EL (cell line): ENCODE measurements at places on chromosomes 2 and 18.

DNA sequence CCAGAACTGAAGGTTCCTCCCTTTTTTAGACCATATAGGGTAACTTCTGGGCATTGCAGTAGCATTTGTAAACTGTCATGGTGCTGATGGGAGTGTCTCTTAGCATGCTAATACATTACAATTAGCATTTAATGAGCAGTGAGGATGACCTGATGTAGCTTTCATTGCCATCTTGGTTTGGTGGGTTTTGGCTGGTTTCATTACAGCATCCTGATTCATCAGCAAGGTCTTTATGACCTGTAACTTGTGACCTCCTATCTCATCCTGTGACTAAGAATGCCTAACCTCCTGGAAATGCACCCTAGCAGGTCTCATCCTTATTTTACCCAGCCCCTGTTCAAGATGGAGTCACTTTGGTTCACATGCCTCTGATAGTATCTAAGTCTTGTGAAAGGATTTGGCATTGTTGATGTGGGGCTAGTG, 159.0 kb downstream of the TMX3 start:
- peak; percentile 36 for DNase-seq

GRCh38 chr2:226767056-226767813, 32.4 kb downstream of the IRS1 start:
- DNase-seq, result no peak

- DNase-seq, result no peak
These were observed 28.1 kb upstream of the NOTO start for GRCh38 chr2:73174244-73174643.

DNA sequence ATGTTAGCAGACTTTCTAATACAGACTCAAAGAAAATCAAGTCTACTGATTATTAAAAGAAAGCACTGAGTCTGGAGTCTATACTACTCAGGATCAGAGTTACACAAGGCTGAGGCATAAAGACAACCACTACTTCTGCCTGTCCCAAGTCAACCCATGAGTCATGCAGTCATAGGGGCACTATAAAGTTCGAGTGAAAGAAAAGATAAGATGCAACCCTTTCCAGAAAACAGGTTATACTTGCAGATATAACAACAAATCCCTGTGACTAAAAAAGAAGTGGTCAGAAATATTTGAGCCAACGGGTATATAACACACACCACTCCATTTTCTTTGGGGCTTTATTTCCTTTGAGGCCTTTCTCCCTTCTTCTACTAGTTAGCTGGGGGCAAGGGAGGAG, 18.6 kb upstream of the SCRN3 start:
- peak; percentile 22 for DNase-seq

DNA sequence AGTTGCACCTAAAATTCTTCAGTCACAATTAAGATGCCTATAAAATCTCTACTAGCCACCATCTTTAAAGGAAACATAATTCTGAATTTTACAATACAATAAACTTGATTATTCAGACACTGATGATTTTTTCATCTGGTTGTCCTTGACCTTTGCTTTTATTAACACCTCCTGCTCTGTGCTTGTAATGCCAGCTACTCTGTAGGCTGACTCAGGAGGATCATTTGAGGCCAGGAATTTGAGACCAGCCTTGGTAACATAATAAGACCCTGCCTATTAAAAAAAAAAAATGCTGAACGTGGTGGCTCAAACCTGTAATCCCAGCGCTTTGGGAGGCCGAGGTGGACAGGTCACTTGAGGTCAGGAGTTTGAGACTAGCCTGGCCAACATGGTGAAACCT, 38.3 kb downstream of the HAT1 start:
- no peak for DNase-seq

DNA sequence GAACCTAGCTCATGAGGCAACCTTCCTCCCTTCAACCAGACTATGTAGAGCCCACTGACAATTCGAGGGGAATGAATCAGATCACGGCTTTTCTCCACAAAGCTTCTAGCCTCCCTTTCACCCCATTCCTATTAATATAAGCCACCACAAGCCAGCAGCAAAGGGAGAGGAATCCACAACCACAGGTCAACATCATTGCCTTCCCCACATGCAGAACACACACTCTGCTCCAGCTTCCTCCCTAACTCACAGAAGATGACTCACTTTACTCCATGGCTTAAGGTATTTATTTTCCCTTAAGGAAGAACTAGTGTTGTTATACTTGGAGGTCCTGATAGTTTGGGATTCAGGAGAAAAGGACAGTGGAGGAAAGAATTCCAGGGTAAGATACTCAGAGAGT, 272.2 kb downstream of the C1D start:
- DNase-seq, result peak; percentile 84

DNA sequence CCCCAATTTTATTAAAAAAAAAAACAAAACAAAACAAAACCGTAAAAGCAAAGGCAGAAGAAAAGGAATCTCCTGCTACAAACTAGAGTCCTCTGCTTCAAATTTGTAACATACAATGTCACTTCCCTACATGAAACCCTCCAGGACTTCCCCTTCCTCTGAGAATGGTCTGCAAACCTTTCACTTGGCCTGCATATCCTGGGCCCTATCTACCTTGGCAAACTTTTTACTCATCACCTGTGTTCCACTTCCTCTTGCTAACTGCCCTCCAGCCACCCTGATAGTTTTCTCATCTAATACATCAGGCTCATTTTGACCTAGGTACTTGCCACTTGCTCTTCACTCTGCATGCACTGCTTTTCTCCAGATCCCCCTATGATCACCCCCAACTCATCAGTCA, 255.5 kb downstream of the ETAA1 start:
- DNase-seq, result no peak

DNA sequence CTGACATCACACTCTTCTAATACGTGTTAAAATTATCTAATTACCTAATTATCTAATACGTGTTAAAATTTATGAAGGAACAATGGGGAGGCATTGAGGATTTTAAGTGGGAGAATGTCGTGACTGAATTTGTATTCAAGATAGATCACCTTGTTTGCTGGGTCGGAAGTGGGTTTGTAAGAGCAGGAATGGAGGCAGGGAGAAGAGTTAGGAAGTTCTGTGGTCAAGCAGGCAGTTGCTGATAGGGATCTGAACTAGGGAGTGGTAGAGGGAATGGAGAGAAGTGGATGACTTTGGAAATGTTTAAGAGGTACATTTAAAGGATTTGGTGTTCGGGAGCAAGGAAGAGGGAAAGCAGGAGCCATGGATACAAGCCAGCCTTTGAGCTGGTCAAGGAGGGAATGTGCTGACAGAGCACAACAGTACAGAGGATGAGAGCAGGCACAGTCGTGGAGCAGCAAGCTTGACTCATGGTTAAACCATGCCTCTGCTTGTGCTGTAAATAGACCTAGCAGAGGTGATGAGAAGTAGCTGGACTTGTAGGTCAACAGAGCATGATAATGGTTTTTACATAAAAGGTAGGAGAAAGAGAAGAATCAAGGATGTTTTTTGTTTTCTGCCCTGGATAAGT, 16.2 kb downstream of the IL18RAP start:
- DNase-seq, result peak; percentile 32

DNA sequence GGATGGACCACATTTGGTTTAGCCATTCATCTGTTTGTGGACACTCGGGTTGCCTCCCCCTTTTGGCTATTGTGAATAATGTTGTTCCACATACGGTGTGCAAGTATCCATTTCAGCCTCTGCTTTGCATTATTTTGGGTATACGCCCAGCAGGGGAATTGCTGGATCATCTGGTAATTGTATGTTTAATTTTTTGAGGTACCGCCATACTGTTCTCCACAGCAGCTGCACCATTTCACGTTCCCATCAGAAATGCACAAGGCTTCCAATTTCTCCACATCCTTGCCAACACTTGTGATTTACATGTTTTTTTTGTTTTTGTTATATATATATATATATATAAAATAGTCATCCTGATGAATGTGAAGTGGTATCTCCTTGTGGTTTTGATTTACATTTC, 54.6 kb upstream of the TWIST2 start:
- no peak for DNase-seq

DNA sequence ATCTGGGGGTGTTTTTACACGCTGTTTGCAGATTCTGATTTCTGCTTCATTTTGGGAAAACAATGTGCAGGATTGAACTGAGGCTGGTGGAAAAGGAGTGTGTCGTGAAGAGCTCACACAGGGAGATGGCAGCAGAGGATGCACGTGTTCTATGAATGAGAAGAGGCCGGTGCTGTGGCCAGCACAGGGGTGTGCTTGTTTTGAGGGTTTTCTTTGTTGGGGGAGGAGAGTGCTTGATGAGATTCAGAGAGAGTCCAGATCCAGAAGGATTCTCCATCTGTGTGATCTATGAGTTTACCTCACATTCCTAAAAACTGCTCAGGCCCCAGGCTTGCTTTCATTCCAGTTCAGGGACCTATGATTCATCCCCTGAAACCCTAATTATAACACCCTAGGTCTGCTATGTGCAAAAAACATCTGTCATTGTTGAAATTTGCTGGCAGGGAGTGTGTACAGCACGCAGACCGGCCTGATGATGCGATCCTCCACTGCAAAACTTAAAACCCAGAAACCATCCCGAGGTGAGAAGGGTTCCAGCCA, 12.1 kb downstream of the TGFA start:
- DNase-seq, result peak; percentile 71

DNA sequence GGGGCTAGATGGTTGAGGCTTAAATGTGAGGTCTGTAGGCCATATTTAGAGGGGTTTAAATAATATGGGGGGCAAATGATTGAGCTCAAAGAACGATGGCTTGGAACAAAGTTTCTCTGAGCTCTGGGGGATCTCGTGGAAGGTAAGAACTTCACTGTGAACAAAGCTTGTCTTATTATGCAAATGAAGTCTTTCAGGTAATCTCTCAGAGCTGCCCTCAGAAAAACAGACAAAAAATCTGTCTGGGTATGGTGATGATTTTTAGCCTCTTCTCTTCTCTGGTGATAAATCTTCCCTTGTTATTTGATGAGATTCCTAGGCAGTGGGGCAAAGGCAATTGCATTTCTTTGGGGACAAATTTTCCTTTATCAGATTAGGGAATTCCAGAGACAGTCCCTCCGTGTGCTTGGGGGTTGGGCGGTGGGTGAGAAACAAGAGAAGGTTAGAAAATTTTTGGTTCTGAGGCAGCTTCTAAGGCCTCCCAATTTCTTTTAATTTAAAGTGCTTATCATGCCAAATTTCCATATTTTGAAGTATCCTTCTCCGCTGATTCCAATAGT, 760.4 kb downstream of the TSN start:
- no peak for DNase-seq

GRCh38 chr2:102891296-102891695, 129.5 kb downstream of the TMEM182 start:
- no peak for DNase-seq

- peak; percentile 93 for DNase-seq
These were observed 177.2 kb downstream of the NEDD4L start for GRCh38 chr18:58221060-58221725.

DNA sequence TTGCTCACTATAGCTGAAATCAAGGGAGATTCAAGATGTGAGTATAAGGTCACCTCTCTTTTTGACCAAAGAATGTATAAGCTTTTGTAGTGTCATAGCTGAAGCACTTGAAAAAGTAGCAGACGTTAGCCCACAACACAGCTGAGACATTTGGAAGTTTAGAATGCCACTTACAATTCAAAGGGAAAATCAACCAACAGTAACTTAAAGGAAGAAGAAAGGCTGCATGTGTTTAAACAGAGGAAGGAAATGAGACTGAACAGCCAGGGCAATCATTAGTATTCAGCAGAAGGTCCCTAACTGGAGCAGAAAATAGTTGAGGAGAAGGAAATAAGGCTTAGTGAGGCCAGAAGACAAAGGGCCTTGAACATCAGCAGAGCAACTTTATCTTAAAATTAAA, 23.5 kb upstream of the SCG2 start:
- DNase-seq, result no peak

DNA sequence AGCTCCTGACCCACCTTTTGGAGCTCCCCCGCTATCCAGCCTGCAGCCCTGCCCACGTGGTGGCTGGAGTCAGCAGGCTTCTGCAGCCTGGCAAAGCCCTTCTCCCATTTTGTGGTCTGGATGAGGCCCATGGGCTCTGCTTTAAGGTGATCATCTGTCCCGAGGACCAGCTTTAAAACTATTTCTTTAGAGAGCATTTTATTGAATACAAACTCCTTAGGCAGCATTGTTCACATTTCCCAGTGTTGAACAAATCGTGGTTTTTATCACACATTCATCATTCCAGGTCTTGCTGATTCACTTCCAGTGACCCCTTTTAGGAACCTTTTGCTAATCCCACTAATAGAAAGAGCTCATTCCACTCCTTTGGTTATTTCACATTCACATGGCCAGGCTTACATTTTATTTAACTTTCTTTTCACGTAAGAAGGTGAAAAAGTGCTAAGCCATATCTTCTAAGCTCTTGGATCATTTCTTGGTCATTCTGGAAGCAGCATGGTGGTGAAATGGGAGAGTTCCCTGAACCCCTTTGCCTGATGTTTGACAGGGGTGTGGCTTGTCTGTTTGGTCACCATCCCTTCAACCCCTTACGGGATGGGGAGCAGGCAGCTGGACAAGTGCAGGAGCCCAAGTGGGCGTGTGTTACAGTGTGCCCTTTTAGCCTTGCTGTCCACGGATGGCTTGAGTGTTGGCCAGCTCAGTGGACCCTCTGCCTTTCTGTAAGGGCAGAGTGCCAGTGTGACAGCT, 80.4 kb upstream of the RAPGEF4 start:
- DNase-seq, result peak; percentile 86

- no peak for DNase-seq
These were observed 9.6 kb downstream of the HOXD8 start for GRCh38 chr2:176138923-176139660.

- DNase-seq, result no peak
These were observed 196.4 kb downstream of the AGAP1 start for GRCh38 chr2:235690082-235690808.
